ENCODE measurements at places on chromosomes 4 and X.
A peak's percentile ranks its signal among the peaks of the same experiment; 100 is the strongest.

DNA sequence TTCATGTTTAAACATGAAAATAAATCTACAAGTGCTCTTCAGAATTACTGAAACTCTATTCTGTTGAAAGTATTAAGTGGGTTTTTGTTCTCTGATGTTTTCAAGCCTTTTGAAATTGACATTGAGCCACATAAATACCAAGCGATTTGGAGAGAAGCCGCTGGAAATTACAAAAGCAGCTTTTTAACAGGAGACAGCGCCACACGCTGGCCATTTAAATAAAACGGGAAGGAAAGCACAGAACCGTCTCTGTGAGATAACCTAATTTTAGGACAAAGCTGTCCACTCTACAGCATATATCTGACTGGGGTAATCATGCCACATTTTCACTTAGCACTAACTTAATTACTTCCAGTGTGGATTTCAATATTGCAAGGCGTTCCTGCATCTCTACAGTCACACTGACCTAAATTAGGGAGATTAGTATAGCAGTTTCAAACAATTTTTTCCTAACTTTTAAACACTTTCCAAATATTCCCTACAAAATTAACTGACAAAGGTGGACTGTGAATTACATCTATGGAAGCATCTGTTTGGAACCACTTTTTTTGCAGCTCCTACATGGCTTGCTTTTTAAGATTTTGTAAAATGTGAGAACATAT lies 6.8 kb upstream of the ANOS1 start:
- DNase-seq = no peak

GRCh38 chr4:8607603-8608481 lies 15.3 kb downstream of the CPZ start:
- DNase-seq = no peak

- no peak for DNase-seq
These were observed 348.1 kb downstream of the NR3C2 start for GRCh38 chr4:148094149-148094548.

GRCh38 chr4:80922941-80923340 lies 107.6 kb upstream of the BMP3 start:
- no peak for DNase-seq

DNA sequence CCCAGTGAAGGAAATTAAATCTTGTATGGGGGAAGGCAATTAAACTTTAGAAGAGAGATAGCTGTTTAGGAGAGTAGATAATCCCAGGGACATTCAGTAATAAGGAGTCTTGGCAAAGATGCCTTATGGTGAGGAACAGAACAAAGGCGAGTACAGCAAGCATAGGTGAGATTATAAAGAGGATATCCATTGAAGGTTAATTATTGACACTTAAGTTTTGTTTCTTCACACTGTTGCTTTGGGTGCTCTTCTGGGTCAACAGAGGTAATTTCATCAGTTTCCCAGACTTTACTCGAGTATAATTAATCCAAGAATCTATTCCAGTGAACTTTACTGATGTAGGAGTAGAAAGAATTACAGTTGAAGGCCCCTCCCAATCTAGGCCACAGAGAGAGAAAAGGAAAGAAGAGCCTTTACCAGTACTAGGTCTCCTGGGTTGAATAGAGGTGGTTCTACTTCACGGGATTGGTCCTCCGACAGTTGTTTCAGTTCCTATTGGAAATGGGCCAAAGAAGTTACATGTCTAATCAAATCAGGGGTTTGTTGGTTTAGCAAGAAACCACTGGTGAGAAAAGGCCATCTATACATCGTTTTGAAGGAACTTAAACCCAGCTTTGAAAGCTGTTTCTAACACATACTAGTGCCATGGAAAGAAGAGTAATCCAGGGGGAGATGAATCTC lies 27.2 kb downstream of the EPGN start:
- no peak for DNase-seq

- DNase-seq = no peak
These were observed 40.9 kb downstream of the TSPAN5 start for GRCh38 chr4:98617358-98618047.

DNA sequence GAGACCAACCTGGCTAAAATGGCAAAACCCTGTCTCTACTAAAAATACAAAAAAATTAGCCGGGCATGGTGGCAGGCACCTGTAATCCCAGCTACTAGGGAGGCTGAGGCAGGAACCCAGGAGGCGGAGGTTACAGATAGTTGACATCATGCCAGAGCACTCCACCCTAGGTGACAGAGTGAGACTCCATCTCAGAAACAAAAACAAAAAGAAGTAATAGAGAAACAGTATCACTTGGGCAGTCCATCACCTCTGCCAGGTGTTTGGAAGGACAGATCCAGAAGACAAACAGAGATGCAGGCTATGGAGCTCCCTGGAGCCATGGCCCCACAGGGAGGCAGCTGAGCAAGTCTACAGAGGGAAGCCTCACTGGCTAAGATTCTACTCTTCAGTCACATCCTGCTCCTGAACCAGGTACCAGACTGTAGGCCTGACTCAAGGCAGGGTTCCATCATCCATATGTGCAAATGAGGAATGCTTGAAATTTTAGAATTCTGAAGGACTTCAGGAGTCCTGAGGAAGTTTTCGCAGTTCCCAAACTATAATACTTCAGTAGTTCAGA lies 81.4 kb upstream of the CPEB2 start:
- no peak for DNase-seq

- DNase-seq = no peak
These were observed 16.3 kb upstream of the ZNF827 start for GRCh38 chr4:145954924-145955339.

DNA sequence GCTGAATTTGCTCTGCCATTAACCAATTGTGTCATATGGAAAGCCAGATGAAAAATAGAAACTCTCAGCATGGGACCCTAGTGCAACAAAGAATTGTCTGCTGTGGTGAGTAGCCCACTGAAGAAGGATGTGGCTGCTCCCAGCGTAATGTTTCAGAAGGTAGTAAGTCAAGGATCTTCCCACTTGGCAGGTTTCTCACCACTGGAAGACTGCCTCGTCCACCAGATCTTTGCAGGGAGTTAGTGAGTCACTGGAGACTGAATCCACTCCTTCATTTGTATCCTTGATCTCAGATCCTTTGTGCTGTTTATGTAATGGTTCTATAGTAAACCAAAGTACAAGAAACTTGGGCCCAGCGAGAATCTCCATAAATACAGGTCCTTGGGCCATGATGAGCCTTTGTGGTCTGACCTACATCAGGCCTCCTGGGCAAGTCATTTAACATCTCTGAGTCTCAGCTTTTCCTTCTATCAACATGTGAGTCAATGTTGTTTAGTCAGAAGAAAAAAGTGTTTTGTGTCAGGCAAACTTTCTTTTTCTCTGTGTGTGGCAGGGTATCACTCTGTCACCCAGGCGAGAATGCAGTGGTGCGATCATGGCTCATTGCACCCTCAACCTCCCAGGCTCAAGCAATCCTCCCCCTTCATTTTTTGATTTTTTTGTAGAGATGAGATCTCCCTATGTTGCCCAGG lies 78.0 kb upstream of the CCDC160 start:
- DNase-seq = no peak

GRCh38 chr4:52377563-52377962 lies 281.5 kb downstream of the USP46 start:
- DNase-seq = no peak

GRCh38 chrX:148956352-148956751 lies 455.9 kb downstream of the AFF2 start:
- DNase-seq = no peak

- no peak for DNase-seq
These were observed 24.3 kb upstream of the MAOA start for GRCh38 chrX:43631841-43632240.

- no peak for DNase-seq
These were observed 142.8 kb downstream of the SLIT2 start for GRCh38 chr4:20394512-20394911.

- no peak for DNase-seq
These were observed 67.3 kb upstream of the VBP1 start for GRCh38 chrX:155148724-155149537.

GRCh38 chrX:74536832-74537371 lies 77.5 kb downstream of the RLIM start:
- DNase-seq = no peak

GRCh38 chr4:1195109-1195671 lies 22.8 kb upstream of the SPON2 start:
- no peak for DNase-seq

GRCh38 chr4:70203601-70204000 lies 8.1 kb downstream of the ODAM start:
- no peak for DNase-seq

- DNase-seq = no peak
These were observed 371.5 kb downstream of the KCNIP4 start for GRCh38 chr4:21577056-21577455.

- peak; percentile 10 for DNase-seq
These were observed 31.1 kb downstream of the F11 start for GRCh38 chr4:186297013-186297645.

DNA sequence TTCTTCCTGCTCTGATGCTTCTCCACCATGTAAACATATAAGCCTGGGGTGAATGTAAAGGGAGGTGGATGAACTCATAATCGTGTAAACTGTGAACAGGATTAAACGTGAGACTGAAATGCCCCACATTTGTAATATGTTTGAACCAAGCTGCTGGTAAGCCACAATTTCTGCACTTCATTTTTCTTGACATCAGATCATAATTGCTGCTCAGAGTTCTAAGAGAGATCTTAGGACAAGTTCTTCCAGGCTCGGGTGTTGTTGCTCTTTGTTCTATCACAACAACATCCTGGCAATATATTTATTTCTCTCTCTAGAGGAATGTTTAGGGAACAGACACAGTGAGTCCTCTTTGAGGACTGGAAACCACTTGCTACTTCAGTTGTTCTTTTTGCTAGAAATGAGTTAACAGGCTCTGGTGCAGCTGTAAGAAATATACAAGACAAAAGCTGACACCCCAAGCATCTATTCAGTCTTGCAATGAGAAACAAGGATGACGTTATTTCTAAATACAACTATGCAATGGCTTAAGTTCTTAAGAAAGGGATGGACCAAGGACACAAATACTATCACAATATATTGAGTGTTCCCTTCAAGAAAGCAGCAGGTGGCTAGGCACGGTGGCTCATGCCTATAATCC lies 59.6 kb downstream of the LNX1 start:
- no peak for DNase-seq

GRCh38 chr4:69490271-69490670 lies 5.4 kb downstream of the UGT2B4 start:
- no peak for DNase-seq

GRCh38 chrX:148310426-148311165 lies 189.8 kb upstream of the AFF2 start:
- no peak for DNase-seq

- no peak for DNase-seq
These were observed 28.4 kb upstream of the SULT1E1 start for GRCh38 chr4:69888336-69888735.

DNA sequence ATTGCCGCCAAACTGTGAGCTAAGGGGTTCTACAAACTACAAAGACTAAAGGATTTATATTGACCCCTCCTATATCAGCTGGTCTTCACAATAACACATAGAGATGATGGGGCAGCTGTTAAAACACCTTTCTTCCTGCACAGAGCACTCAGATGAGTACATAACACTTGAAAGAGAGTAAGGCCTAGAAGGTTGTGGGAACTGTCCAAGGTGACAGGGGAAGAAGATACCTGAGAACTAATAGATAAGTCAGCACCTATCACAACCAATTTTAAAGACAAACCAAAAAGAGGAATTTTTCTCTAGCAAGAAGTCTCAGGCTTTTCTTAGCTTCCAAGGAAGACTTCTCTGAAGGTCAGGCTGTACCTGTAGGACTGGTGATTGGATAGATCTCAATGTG lies 19.1 kb upstream of the CXCL6 start:
- DNase-seq = no peak

DNA sequence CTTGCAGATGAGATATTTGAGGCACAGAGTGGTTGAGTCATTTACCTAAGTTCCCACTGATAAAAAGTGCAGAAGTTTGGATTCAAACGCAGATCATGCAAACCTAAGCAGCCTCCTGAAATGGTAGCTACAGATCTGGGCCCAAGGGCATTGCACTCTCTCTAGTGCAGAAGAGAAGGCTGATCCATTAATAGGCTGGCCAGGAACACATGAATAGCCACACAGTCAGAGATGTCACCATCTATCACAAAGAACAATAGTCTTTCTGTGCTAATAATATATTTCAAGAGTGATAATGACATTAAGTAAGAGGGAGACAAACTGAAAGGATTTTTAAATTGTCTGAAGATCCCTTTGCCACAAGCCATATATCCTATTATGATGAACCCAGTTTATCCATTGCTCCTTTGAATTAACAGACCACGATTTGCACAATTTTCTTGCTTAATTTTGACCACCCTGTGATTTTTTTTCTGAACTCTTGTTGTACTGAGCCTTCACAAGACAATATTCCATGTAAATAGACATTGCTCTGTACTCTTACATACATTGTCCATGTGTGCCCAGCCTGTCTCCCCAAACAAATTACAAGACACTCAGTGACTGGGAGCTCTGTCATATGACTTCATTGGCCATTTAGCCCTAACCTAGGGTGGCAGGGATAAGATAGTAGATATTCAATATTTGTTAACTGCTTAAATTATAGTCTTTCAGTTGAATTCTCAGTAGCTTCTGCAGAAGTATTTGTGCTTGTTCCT lies 112.4 kb upstream of the RBPJ start:
- no peak for DNase-seq

GRCh38 chr4:121998024-121998423 lies 46.2 kb upstream of the TRPC3 start:
- DNase-seq = no peak

GRCh38 chrX:150352114-150352513 lies 11.0 kb upstream of the MAMLD1 start:
- no peak for DNase-seq

DNA sequence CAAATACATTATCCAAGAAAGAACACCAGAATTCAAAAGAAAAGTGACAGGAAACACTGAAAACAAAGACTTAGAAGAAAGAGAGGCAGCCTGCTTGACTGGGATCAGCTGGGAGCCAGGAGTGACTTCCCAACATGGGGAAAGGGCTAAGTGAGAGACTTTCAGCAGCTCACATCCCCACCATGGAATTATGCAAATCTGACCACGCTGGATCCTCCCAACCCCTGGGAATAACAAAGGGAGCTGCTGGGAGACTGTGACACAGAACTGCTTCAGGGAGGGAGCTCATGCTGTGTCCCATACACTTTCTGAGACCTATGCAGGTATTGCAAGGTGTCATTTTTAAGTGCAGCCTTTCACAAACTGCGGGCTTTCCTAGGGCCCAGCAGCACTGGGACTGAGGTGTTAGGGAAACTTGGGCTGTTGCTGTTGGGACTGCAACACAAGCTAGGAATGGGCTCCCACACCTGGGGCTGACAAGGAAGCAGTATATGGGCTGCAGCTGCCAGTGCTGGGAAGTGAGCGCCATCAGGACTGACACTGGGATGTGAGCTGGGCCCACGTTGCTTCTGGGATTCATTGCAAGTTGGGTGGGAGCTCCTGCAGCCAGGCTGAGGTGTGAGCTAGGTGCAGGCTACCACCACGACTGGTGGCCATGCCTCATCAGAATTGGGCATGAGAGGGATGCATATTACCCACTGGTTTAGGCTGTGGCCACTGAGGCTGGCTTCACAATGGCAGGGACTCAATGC lies 139.1 kb downstream of the KDR start:
- DNase-seq = no peak

DNA sequence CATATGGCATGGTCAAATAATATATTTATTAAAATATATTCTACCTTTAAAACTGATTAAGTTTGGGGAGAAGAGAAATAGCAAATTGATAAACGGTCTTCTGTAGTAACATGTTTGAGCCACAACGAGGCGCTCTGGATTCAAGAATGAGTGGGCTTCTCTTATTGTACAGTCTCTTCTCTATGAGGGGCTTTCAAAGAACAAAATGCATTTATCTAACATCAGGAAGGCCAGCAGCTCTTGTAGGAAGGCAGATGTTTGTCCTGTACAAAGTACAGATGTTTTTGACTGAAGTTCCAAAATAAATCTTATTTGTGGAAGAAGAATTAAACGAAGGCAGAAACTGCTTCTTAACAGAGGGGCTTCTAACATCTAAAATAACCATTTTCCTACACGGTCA lies 153.6 kb downstream of the RASL11B start:
- DNase-seq = peak; percentile 25

Measured in NCI-H2029 (cell line).